ENCODE measurements at places on chromosomes 11 and 22. TPM values are rescaled to one million over a fixed set of nuclear protein-coding genes. Genes with fewer than 3 reads are reported as not detected.

- peaks cover 7% of the 10 kb centered on the region for H3K4me1 ChIP-seq
- no peaks in the 10 kb centered on the region for H3K36me3 ChIP-seq
- H3K27me3 ChIP-seq, result no peaks in the 10 kb centered on the region
- H3K4me3 ChIP-seq, result no peak overlapping the region
- no peak overlapping the region for H3K27ac ChIP-seq
Observed at GRCh38 chr11:112925516-112926310, 35.5 kb upstream of the NCAM1 start.

Gene TMPRSS5
- 0.92 TPM for total RNA-seq

DNA sequence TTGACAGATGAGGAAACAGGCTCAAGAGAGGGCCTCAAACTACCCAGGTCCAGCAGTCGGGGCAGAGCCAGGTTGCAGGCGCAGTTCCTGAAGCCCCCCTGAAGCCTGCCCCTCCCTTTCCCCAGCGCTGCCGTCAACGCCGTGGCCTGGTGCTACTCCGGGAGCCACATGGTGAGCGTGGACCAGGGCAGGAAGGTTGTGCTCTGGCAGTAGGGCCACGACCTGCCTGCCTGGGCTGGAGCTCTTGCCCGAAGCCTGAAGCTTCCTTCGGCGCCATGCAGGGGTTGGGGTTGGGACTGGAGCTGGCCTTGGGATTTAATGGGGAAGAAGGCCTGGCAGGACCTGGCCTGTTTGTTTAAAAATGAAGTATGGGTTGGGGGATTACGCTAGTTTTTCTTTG lies 15.0 kb downstream of the ATG16L2 start:
- no peaks in the 10 kb centered on the region for H3K27me3 ChIP-seq
- H3K36me3 ChIP-seq, result no peaks in the 10 kb centered on the region
- no peak overlapping the region for H3K4me3 ChIP-seq
- DNase-seq, result no peak

DNA sequence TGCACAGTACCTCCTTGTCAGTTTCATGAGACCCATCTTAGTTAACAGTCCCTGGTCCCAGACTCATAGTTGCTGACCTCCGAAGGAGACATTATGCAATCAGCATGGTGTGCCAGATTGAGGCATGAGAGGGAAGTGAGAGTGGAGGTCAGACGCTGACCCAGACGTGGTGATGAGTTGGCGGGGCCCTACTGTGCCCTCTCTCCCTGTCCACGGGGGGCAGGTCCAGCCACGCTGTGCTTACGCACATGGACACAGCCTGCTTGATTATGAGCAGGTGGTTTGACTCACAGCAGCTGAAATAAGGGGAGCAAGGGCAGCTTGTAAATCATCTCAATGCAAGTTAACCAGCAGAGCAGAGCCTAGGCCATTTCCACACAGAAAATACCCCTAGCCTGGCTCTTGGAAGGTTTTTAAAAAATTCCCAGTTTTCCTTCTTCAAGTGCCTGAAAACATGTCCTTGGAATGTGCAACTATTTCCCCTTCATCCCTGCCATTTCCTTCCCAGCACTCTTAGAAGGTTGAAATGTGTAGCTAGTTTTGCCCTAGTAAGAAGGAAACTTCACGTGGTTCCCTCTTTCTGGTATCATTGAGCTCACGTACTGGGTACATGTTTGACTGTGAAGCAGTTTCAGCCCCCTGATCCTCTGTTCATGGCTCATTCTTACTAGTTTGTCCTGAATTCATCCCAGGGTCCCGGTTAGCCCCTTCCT lies 122.6 kb upstream of the SORL1-AS1 start:
- H3K36me3 ChIP-seq, result no peaks in the 10 kb centered on the region
- DNase-seq, result peak; percentile 80
- no peak overlapping the region for H3K27ac ChIP-seq
- no peaks in the 10 kb centered on the region for H3K27me3 ChIP-seq
- H3K4me3 ChIP-seq, result no peak overlapping the region

DNA sequence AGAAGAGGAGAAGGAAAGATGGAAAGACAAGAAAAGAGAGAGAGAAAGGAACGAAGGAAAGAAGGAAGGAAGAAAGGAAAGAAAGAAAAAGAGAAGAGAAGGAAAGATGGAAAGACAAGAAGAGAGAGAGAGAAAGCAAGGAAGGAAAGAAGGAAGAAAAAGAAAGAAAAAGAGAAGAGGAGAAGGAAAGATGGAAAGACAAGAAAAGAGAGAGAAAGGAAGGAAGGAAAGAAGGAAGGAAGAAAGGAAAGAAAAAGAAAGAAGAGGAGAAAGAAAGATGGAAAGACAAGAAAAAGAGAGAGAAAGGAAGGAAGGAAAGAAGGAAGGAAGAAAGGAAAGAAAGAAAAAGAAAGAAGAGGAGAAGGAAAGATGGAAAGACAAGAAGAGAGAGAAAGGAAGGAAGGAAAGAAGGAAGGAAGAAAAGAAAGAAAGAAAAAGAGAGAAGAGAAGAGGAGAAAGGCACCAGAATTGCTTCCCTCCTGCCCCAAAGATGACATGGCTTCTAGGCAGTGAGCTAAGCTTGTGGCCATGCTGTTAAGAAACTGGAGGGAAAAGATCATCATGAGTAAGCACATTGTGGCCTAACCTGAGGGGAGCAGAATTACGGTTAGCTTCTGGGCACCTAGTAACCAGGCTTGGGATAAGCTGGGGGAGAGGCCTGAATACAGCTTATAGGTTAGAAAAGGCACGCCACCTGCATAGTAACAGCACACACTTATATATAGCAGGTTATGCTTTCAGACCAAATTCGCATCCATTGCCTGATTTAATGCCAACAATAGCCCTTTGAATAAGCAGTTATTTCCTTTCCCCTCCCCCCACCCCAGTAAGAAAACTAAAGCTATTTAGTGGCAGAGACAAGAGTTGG lies 2.3 kb upstream of the ST3GAL4 start:
- no peak overlapping the region for H3K4me3 ChIP-seq
- H3K4me1 ChIP-seq, result peaks cover 36% of the 10 kb centered on the region
- H3K36me3 ChIP-seq, result no peaks in the 10 kb centered on the region

DNA sequence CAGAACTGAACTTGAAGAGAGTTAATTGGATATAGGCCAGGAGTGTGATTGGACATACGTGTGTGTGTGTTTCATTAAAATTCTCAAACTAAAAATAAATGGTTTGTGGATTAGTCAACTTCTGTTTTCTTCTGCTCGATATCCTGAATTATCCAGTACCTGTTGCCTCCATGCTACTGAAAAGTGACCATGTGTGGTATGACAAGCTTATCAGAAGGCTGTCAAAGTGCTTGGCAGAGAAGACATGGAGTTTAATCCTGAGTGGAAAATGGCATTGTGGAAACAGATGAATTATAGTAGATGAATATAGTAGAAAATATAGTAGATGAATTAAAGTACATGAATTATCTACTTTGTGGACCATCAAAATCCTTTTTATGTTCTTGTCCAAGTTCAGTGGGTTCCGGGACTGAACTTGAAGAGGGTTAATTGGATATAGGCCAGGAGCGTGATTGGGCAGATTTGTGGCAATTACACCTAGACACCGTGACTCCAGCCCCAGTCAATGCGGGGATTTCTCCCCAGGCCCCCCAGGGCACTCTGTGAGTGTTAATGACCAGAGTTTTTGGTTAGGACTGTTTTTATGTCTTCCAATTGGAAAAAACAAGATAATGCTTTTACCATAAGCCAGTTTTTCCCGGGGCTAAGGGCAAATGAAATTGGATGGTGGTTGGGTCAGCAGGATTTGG lies 30.1 kb downstream of the GRAMD1B start:
- H3K27me3 ChIP-seq, result no peaks in the 10 kb centered on the region
- H3K4me1 ChIP-seq, result peaks cover 4% of the 10 kb centered on the region
- H3K4me3 ChIP-seq, result no peak overlapping the region
- H3K36me3 ChIP-seq, result no peaks in the 10 kb centered on the region
- DNase-seq, result no peak

Gene SAA1
- total RNA-seq, result 10.8 TPM

- H3K36me3 ChIP-seq, result no peaks in the 10 kb centered on the region
- H3K4me1 ChIP-seq, result no peaks in the 10 kb centered on the region
- peak within 1 kb of the TSS; percentile 44 for H3K4me3 ChIP-seq
- H3K27me3 ChIP-seq, result no peaks in the 10 kb centered on the region
Observed at GRCh38 chr11:68751331-68751856, at the start of gene TESMIN. Gene TESMIN (minus strand): TSS chr11:68751520. CDS start chr11:68750660, 860 bp downstream.

Gene SLC22A9
- total RNA-seq, result not detected

- DNase-seq, result no peak
- H3K27ac ChIP-seq, result no peak overlapping the region
- H3K27me3 ChIP-seq, result no peaks in the 10 kb centered on the region
- no peak overlapping the region for H3K4me3 ChIP-seq
Observed at GRCh38 chr22:39655831-39656230, 85.3 kb downstream of the CACNA1I start.

DNA sequence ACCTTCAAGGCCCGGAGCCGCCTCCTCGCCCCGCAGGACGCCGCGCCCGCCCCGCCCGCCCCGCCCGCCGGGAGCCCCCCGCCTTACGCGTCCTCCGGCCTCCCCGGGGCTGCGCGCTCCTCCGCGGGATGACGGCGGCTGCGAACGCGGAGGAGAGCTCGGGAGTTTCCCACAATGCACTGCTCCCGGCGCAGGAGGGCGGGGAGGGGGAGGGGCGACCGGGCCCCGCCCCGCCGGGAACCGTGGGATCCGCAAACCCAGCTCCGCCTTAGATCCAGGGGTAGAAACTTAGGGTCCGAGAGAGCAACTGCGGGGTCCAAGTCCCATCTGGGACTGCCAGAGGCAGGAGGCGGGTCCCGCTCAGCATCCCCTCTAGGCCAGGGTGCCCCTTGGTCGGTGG lies at the start of gene CEND1:
TSS of gene CEND1 (minus strand) at position 148 of the 400 bp plus-strand sequence. CDS start 1,514 bp downstream, outside the sequence.
- no peaks in the 10 kb centered on the region for H3K36me3 ChIP-seq
- peaks cover 2% of the 10 kb centered on the region for H3K4me1 ChIP-seq
- H3K27me3 ChIP-seq, result no peaks in the 10 kb centered on the region
- H3K27ac ChIP-seq, result no peak within 1 kb of the TSS
- H3K4me3 ChIP-seq, result no peak within 1 kb of the TSS

Gene SLC22A12
- total RNA-seq, result not detected

DNA sequence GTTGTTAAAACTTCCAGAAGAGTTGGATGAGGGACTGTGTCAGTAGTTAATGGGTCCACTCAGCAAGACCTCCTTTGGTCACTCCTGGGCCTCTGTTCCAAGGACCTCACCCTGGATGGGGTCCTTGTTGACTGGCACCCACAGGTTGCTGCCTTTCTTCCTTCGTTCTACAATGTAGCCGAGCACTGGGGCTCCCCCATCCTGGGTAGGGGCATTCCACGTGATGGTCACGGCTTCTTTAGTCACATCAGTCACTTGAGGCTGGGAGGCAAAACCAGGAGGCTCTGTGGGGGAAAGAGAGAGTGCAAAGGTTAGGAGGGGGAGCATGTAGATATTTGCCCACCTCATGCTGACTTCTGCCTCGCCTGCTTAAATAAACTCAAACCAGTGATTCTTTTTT lies 12.0 kb downstream of the TMEM86A start:
- H3K27me3 ChIP-seq, result no peaks in the 10 kb centered on the region
- H3K4me3 ChIP-seq, result no peak overlapping the region
- no peaks in the 10 kb centered on the region for H3K36me3 ChIP-seq
- DNase-seq, result no peak
- H3K4me1 ChIP-seq, result peaks cover 4% of the 10 kb centered on the region

Measured in ovary (tissue), 10 donors.